ENCODE measurements at places on chromosomes 12 and 14.

- DNase-seq, result no peak
Observed at GRCh38 chr14:71652368-71652767, 279.9 kb upstream of the RGS6 start.

- DNase-seq, result no peak
Observed at GRCh38 chr12:131575371-131575770, 135.5 kb upstream of the SFSWAP start.

DNA sequence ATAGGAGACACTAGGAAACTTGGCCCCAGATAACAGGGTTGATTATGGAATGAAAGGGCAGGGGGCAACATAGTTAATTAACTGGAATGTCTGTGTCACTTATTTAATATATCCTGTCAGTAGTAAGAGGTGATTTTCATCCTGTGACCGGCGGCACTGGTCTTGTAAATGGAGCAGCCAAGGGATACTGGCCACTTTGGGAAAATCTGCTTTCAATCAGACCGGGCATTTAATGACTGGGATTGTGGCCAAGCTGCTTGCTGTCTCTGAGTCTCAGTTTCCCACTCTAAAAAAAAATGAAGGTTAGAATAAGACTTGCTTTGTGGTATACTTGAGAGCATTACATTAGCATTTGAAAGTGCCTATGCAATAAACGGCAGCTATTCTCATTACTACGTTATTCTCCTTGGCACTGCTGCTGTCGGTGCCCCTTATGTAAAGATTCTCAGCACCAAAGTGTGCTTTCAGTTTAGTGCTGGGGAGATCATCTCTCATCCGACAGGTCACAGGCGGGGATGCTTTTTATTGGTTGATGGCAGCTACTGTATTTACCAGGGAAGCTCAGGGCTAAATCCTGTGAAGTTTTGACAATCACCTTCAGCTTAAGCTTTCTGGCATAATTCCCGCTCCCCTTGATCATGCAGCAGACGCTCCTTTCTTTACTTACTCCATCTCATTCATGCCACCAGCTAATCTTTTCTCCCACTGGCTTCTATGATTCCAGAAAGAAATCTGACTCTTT, 162.1 kb downstream of the ESRRB start:
- no peak for DNase-seq

- DNase-seq, result no peak
Observed at GRCh38 chr14:103694572-103695026, 20.7 kb downstream of the XRCC3 start.

- DNase-seq, result no peak
Observed at GRCh38 chr14:105938055-105938863, 411.9 kb downstream of the TMEM121 start.

DNA sequence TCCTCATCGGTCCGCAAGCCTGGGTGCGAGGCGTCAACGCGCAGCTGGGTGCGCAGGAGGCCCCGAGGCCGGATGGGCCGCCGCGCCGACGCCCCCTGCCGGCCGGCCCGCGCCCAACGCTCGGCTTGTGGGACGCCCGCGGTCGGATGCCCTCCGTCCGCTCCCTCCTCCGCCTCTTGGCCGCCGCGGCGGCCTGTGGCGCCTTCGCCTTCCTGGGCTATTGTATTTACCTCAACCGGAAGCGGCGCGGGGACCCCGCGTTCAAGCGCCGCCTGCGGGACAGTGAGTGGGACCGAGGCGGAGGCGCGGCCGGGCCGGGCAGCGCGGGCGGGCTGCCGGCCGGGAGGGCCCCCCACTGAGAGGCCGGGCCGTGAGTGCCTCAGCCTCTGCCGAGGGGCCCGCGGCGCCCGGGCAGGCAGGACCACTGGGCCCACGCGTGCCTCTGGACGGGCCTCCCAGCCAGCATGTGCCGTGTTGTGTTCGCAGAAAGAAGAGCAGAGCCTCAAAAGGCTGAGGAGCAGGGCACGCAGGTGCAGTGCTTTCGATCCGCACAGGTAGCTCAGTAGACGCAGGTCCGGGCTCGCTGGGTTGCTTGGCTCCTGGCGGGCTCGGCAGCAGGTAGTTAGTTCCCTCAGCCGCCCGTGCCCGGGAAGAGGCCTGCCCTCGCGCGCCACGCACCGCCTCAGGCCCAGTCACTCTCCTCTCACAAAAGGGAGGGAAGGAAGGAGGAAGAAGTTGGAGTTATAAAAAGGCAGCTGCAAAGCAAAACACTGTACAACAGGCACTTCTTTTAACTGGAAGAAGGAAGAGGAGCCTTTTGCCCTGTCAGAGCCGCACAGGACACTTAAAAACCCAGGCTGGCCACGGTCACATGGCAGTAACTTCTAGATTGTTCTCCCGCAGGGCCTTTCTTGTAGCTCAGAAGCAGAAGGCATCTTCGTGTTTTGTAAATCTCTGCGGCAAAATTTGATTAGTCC, at the start of gene TOMM20L:
Gene TOMM20L, plus strand, starts transcription at position 119 of the 977 bp plus-strand sequence. Its CDS starts 28 bp downstream, at position 147.
- DNase-seq, result peak; percentile 45

GRCh38 chr14:74946659-74947281, 8.6 kb downstream of the PGF start:
- no peak for DNase-seq

GRCh38 chr12:31342286-31342685, 16.3 kb upstream of the SINHCAF start:
- no peak for DNase-seq

DNA sequence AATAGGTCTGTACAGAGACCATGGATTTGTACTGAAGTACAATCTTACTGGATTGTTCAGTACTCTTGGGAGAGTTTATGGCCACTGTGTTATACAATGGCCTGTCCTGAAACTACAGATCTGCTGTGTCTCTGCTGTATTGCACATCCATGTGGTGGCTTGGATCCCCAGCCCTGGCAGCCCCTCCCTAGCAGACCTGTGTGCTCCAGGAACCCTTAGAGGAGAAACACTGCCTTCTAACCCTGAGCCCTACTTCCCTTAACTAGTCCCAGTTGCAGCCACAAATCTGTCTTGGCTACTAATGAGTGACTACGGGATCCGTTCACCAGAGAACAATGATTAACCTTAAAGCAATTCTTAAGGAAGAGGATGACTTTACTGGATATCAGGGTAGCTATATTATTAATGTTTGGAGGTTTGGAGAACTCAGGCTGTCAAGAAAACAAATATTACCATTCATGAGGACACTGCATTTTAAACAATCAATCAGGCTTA, 27.7 kb downstream of the RNF34 start:
- no peak for DNase-seq

- no peak for DNase-seq
Observed at GRCh38 chr12:19138551-19138950, 9.0 kb downstream of the PLEKHA5 start.

DNA sequence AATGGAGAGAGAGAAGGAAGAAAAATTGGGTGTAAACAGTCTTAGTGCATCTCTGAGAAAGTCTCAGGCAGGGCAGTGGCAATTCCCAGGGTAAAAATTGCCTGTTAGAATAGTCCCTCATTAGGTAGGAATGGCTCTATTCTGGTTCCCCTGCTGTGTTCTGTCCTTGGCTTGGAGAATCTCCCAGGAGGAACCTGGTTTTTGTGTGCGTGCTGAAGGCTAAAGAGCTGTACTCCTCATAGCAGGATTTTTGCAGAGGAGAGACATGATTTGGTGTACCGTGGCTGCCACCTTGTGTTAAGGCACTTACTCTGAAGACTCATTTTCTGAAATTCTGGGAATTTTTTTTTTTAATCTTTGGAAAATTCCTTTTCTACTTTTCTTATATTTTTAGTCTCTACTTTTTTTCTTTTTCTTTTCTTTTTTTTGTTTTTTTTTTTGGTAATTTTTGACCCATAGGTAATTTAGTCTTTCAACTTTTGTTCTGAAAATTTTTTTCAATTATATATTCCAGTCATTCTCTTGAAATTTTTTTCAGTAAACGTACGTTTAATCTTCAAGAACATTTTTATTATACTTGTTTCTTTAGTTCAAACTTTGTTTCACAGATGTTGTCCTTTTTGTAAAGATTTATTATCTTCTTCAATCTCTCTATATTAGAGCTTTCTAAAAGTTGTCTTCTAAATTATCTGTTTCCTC, 63.8 kb downstream of the FBXO33 start:
- peak; percentile 43 for DNase-seq

GRCh38 chr14:31229638-31230572, 22.3 kb upstream of the HECTD1 start:
- DNase-seq, result no peak

DNA sequence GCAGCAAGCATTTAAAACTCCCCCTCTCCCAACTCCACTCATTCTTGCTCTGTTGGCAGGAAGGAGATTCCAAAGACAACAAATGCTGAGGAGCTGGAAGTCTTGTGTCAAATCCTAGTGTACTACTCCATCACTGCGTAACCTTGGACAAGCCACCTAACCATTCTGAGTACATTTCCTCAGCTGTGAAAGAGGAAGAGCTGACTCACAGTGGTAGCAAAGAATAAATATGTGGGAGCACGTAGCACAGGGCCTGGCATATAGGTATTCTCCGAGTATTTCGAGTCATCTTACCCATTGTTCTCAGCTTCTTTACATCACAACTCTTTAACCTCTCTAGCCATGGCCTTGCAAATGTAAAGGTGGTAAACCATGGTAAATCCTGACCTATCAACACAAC, 28.7 kb downstream of the EGLN3 start:
- no peak for DNase-seq

DNA sequence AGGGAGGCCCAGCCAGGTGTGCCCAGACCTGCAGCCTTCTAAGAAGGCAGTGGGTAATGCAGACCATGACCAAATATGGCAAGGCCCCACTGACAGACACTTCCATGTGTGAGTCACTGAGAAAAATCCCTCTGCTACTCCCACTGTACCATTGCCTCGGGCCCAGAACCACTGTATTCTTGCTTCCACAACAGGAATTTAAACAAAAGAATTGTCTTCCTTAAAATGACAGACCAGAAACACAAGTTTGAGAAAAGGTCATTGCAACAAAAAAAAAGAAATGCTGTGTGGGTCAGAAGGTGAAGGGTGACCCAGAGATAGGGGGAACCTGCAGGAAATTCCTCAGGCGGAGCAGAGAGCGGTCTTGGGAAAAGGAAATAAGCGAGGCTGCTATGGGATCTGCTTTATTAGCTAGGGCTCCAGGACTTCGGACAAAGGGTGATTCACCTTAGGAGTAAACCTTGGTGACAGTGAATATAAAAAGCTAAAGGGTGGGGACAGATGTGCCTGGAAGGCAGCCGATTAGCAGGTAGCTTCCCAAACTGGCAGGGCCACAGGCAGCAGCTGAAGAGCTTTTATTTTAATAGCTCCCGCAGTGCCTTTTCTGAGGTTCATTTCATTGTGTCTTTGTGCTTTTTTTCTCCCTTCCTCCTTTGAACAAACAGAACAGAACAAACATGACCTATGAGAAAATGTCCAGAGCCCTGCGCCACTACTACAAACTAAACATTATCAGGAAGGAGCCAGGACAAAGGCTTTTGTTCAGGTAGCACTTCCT, 185.3 kb upstream of the BCL2L14 start:
- no peak for DNase-seq

- no peak for DNase-seq
Observed at GRCh38 chr12:15278816-15279658, 43.3 kb upstream of the PTPRO start.

DNA sequence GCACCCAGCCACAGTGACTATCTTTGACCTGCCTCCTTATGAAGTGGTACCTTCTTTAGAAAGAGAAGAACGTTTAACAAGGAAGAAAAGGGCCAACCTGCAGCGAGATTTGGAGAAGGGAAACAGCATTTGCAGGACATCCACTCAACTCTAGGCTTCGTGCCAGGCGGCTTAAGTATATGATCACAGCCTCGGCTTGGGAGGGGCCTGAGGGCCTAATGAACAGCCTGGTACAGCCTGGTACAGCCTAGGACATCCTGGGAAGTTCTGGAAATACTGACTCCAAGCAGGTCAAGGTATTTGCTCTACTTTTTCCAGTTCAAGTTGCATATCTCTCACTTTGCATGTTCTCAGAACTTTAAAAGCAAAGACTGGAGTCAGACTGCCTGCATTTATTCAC, 16.1 kb downstream of the HCAR2 start:
- DNase-seq, result no peak

GRCh38 chr12:75715323-75715644, 203.9 kb upstream of the KRR1 start:
- no peak for DNase-seq

- DNase-seq, result no peak
Observed at GRCh38 chr12:1463073-1463905, 131.1 kb downstream of the FBXL14 start.

GRCh38 chr12:58877243-58877743, 43.0 kb downstream of the LRIG3 start:
- no peak for DNase-seq

DNA sequence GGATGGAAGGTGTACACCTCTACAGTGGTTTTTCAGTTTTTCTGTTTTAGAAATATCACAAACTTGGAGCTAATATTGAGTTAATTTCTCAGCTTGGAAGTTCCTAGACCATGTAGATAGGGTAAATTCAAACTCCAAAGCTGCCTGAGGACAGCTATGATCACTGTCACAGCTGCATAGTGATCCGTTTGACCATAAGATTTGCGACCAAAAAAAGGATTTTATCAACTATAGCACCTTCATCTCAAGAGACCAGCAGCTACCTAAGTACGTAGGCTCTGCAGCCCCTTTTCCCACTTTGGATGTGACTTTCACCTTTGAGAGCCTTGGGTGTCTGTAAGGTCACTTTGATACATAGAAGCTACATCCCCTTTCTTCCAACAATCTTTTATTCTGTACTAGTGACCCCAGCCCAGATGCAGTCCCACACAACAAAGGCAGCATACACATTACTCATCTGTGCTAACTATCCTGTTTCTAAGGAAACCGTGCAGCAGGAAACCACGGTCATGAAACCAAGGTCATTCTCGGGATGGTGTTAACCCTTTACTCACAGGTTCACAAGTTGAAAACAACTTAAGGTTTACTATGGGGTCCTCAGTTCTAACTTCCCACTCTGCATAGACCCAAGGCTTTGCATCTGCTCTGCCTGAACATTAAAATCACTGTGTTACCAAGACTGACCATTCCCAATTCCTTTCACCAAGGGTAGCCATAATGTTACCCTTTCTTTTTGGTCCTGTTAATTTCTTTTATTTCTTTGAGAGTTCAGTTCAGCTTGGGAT, 75.4 kb downstream of the IFT81 start:
- no peak for DNase-seq

GRCh38 chr12:4118017-4118510, 155.5 kb upstream of the CCND2 start:
- no peak for DNase-seq

GRCh38 chr12:18567787-18568186, 170.0 kb downstream of the PLCZ1 start:
- DNase-seq, result no peak

GRCh38 chr14:51157012-51157411, 62.1 kb upstream of the TRIM9 start:
- no peak for DNase-seq

GRCh38 chr12:52534482-52534881, 14.3 kb upstream of the KRT5 start:
- no peak for DNase-seq

- no peak for DNase-seq
Observed at GRCh38 chr14:25953532-25954139, 644.2 kb downstream of the NOVA1 start.

GRCh38 chr14:68210729-68211299, 391.2 kb downstream of the RAD51B start:
- DNase-seq, result no peak

GRCh38 chr14:105682956-105683570, 156.7 kb downstream of the TMEM121 start:
- DNase-seq, result no peak

- no peak for DNase-seq
Observed at GRCh38 chr12:49059045-49059298, 1.6 kb downstream of the KMT2D start.
